ENCODE measurements at places on chromosomes 7 and 10.

DNA sequence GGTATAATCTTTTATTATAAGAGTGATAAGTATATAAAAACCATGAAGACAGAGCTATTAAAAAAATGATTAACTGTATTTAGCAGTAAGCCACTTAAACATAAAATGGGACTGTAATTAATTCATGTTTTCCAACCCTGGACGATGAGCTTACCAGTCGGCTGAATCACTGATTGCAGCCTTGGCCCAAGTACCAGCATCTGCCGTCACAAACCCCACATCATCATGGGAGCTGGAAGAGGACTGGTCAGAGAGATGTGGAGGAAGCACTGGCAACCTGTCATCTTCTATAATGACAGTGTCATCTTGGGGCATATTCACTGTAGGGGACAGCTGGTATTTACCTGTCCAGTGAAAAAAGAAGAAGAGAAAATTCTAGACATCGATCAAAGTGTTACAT is 473.6 kb downstream of the PARD3 start:
- DNase-seq: peak; percentile 24

- DNase-seq: no peak
These were observed 180.9 kb downstream of the SEMA3A start for GRCh38 chr7:84013616-84014240.

GRCh38 chr7:50954716-50955115 is 172.0 kb upstream of the GRB10 start:
- DNase-seq: no peak

DNA sequence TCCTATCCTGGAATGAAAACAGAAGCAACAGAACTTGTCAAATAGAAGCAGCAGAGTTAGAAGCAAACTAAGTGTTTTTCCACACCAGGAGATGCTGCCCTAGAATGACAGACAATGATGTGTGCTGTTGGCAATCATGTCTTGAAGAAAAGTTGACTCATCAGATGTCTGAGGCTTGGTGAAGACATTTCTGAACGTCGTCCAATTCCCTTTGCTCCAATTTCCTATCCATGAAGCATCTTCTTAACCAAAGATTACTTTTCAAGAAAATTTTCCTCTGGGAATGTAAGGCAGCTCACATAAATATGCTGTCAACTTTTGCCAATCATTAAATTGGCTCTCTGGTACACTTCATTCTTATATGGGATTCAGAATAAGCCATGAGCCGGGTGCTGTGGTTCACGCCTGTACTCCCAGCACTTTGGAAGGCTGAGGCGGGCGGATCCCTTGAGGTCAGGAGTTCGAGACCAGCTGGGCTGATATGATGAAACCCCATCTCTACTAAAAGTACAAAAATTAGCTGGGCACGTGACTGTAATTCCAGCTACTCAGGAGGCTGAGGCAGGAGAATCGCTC is 34.6 kb downstream of the MALSU1 start:
- DNase-seq: peak; percentile 50

DNA sequence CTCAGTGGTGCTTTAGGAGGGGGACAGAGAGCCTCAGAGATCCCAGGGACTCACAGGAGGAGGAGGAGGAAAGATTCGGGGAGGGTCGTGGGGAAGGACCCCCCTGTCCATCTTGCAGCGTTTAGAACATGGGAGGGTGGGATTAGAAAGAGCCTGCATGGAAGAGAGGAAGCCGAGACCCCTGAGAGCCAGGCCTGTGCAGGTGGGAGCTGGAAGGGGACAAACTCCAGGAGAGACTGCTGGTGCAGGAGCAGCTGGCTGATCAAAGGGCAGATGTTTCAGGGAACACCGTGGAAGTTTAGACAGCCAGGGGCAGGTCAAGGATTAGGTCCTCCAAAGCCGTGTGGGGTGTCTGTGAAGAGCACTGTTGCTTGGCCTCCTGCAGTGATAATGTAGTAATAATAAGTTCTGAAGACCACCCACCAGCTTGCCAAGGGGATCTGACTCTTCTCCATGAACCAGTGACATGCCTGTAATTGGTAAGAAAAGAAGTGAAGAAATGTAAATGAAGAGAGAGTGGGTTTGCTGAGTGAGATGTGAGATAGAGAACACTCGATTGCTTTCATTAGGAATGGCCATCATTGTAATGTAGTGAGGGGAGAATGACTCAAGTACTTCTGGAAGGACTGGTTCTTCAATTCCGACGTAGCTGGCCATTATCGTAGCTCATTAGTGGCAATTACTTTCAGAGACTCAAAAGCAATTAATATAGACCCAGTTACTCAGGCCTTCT is 425.6 kb downstream of the PAXIP1 start:
- no peak for DNase-seq

- no peak for DNase-seq
These were observed 80.7 kb downstream of the FANK1 start for GRCh38 chr10:125976960-125977605.

GRCh38 chr7:131208777-131209176 is 118.9 kb upstream of the MKLN1 start:
- no peak for DNase-seq

GRCh38 chr10:109770663-109771062 is 152.6 kb downstream of the XPNPEP1 start:
- DNase-seq: no peak

GRCh38 chr7:158633055-158633956 is 45.7 kb upstream of the PTPRN2 start:
- no peak for DNase-seq

Measured in NCI-H446 treated with DMSO at 0.1 percent for 48 hours (cell line).